ENCODE measurements at places on chromosomes 11 and 22.

- no peak for DNase-seq
Observed at GRCh38 chr11:33575311-33575710, 125.3 kb downstream of the C11orf91 start.

GRCh38 chr22:24149198-24149590, 32.1 kb upstream of the SUSD2 start:
- DNase-seq: no peak

DNA sequence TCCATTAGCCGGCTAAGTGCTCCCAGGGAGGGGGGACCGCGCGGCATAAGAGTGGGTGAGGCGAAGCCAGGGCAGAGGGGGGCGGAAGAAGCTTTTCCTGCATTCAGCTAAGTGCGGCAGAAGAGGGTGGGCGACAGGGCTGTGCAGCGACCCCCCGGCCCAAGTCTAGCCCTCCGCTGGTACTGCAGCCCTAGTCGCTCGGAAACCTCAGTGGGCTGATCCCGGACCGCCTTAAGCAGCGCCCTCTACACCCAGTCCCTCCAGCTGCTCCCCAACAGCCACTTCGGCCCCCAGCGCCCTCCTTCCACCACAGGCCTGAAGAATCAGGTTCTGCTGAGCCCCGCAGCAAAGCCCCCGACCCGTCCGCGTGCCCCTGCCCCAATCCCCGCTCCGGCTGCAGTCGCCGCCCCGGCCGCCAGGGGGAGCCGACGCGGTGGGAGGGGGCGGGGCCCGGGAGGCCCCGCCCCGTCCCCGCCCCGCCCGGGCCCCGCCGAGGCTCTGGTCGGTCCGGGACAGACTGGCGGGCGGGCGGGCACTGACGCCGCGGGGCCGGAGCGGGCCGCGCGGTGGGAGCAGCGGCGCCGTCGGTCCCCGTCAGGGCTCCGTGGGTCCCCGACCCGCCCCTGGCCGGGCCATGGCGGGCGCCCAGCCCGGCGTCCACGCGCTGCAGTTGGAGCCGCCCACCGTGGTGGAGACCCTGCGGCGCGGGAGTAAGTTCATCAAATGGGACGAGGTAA, at the start of gene PLCB3:
Gene PLCB3, plus strand, starts transcription at position 515 of the 737 bp plus-strand sequence. Its CDS starts 120 bp downstream, at position 635.
- DNase-seq: no peak

DNA sequence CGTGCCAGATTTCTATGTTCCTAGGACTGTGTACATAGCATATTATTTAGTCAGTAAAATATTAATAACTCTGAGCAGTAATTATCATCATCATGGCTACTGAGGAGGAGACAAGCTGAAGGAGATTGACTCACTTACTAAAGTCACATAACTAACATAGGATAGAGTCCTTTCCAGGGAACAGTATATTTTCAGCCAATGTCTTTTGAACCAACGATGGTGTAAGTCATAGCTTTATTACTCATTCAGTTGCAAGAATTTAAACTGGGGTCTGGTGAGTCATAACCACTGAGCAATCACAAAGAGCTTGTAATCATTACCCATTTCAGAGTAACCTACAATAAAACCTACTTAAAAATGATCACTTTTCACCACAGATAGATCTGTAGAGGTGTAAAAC, 1564.8 kb upstream of the TENM4 start:
- DNase-seq: no peak

- no peak for DNase-seq
Observed at GRCh38 chr11:9741260-9741659, 77.4 kb downstream of the SWAP70 start.

DNA sequence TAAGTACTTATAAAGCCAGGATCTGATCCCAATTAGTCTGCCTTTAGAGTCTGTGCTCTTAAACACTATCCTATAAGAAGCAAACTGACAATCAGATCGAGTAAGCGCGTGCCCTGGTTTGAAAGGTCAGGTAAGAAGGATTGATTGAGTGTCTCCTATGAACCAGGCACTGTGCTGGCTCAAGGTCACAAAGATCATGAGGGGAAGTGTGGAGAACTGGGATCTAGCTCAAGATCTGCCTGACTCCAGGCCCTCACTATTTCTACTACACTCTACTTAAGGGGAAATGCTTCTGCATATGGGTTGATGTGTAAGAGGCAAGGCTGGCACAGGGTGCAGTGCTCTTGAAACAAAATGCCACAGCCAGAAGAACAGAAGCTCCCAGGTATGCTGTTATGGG, 77.0 kb downstream of the ME3 start:
- no peak for DNase-seq

- DNase-seq: no peak
Observed at GRCh38 chr11:10072142-10072541, 221.9 kb downstream of the SBF2 start.

DNA sequence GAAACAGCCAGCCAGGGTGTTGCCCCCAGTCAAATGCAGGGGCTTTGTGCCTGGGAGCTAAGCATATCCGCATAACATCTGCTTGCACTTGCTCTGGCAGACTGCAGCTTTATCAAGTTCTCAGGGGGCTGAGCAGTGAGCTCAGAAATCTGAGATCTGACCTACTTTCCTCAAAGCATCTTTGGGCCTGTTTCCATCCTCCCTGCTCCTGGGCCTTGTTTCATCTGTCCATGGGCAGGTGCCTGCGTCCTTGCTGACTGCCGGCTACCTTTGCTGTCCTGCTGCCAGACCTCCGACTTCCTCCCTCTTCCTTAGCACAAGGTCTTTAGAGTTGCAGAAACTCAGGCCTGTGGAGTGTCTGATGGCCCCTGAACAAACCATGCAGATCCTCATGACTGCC, 131.2 kb upstream of the B3GAT1 start:
- DNase-seq: no peak

- DNase-seq: no peak
Observed at GRCh38 chr22:33110562-33111163, 52.5 kb upstream of the SYN3 start.

DNA sequence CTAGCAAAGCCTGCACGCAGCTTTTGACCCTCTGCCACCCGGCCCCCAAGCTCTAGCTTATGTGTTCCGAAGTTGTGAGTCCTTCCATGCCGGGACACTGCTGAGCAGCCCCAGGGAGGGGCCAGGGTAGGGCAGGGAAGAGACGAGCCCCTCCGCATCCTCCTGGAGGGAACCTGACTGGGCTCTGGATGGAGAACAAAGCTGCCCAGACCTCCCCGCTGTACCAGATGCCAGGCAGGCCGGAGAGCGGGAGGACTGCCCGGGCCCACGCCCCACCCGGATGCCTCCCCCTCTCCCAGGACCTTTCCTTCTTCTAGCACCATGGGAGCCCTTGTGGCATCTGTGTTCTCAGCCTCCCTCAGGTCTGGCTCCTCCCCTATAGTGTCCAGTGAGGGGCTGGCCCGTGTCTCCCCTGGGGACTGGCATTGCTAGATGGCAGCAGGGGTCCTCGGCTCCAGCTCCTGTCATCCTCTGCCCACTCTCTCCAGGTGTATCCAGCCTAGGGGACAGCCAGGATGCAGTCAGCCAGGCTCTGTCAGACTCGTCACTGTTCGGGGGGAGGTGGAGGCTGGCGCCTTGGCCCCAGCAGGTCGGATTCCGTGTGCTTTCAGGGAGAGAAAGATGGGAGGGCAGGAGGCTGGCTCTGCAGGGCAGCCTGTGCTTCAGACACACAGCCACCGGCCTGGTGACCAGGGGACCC, 46.1 kb downstream of the ALX4 start:
- no peak for DNase-seq

DNA sequence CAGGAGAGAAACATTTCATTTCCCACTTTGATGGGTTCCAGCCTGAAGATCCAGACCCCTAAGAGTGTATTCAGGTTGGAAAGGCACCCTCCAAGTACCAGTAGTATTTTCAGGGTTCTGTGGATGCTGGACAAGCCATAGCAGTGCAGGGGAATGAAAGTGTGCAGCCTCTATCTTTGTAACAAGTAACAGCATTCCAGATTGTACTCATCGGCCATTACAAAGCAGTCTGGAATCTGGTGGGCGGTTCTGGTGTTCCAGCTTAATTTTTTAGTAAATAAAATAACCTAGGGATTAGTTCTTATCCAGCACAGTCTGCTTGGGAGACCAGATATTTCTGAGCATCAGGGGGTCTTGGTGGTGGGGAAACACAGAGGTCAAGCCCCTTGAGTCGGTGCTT, 22.6 kb downstream of the APLNR start:
- no peak for DNase-seq

DNA sequence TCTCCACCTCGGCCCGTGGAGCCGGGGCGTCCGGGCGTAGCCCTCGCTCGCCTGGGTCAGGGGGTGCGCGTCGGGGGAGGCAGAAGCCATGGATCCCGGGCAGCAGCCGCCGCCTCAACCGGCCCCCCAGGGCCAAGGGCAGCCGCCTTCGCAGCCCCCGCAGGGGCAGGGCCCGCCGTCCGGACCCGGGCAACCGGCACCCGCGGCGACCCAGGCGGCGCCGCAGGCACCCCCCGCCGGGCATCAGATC, 439 bp downstream of the YAP1 start:
- DNase-seq: no peak

DNA sequence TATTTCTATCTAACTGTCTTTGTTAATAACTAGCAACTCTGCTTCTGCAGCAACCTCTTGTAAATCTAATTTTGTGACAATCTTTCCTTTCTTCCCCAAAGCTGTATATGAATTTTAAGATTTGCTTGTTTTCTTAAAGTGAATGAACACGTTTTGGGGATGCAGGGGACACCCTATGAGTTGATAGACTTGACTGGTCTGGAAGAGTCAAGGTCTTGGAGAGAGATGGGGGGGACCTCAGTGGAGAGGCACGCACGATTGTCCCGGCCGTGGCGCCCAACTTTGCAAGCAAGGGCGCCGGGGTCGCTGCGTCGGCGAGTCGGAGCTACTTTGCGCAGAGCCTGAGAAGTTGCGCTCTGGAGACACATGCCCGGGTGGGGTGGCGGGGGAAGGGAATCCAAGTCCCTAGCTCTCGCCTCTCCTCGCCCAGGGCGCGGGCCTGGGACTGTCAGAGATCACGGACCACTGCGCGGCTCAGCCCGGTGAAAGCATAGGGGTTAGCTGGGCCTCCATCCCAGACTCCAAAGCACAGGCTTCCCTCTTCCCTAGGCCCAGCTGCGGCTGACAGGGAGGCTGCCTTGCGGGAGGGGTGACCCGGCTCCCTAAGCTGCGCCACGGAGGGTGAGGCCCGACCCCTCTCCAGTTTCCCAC, 854 bp downstream of the ABCC8 start:
- DNase-seq: no peak

- no peak for DNase-seq
Observed at GRCh38 chr11:119907122-119907851, 178.3 kb upstream of the NECTIN1 start.

DNA sequence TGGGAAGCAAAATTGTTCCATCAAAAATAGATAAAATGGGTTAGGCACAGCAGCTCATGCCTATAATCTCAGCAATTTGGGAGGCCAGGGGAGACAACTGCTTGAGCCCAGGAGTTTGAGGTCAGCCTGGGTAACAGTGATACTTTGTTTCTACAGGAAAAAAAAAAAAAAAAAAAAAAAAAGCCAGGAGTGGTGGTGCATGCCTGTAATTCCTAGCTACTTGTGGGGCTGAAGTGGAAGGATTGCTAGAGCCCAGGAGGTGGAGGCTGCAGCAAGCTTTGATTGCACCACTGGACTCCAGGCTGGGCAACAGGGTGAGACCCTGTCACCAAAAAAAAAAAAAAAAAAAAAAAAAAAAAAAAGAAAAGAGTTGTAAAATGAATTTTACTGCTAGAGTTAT, 49.6 kb downstream of the KIF18A start:
- DNase-seq: no peak

GRCh38 chr11:68470304-68470811, 9.8 kb downstream of the PPP6R3 start:
- peak; percentile 77 for DNase-seq

DNA sequence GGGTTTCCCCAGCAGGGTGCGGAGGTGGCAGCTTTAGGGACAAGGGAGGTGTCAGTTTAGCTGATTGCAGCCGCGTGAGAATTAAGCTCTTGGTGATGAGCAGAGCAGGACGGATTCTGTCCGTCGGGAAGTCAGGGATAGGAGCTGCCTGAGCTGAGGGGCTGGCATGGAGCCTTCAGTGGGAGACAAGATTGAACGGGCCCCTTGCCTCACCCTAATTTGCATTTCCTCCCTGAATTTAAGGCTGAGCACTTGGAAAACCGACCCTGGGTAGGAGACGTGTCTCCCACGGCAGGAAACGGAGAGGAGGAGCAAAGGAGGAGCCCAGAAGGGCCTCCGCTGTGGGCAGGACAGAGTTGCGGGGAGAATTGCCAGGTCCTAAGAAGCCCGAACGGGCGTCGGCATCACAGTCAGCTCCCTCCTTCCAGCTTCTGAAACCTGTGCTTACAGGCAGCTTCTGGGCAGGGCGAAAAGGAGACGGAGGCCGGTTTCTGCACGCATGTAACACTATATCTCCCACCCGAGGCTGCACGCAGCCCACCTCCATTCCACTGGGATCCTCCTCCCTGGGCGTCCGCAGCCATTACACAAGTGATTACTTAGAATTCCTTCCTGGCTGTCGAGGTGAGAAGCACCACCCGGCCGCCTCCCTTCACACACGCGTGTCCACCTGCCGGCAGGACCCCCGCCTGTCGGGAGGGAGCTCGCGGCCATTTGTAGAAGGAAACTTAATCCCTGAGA, 345.8 kb downstream of the BRD1 start:
- DNase-seq: no peak

DNA sequence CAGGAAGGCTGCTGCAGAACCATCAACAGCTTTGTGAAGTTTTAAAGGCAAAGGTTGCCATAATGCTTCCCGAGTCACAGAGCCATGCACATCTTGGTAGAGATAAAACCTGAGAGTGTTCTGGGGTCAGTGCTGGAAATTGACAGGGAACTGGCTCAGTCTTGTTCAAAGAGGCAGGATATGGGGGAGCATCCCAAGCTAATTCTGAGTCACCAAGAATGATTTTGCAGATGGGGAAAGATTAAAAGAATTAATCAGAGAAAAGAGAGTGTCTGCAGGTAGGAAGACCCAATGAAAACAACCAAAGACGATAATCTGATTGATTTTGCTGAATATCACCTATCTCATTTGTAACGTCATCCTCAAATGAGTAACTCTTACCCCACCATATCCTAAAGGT, 99.9 kb upstream of the CD44 start:
- DNase-seq: no peak
